ENCODE measurements at places on chromosomes 2 and 18.

- no peak for DNase-seq
Measured at GRCh38 chr2:49240608-49241007, 86.3 kb upstream of the FSHR start.

DNA sequence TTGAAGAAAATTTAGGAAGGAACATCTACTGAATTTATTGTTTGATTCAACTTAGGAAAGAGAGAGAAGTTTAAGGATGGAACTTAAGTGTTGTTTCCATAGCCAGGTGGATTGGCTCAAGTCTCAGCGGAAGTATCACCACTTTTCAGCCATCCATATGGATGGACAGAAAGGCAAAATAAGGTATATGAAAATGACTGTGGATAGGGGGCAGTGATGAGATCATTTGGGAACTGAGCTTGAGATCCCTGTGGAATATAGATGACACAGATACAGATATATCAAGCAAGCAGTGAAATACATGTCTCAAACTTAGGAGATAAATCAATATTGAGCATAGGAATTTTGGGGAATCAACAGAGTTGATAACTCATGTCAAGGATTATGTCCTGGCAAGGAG lies 1462.7 kb upstream of the NXPH2 start:
- DNase-seq, result no peak

GRCh38 chr2:137056704-137057103 lies 291.4 kb downstream of the THSD7B start:
- no peak for DNase-seq

GRCh38 chr2:215870088-215870490 lies 143.3 kb downstream of the MREG start:
- DNase-seq, result no peak

GRCh38 chr2:182132605-182133004 lies 147.0 kb downstream of the PPP1R1C start:
- peak; percentile 41 for DNase-seq

- peak; percentile 82 for DNase-seq
Measured at GRCh38 chr2:43224131-43224570, 2.3 kb downstream of the ZFP36L2 start.

GRCh38 chr2:15561574-15562344 lies 625 bp upstream of the NBAS start:
- peak; percentile 42 for DNase-seq

DNA sequence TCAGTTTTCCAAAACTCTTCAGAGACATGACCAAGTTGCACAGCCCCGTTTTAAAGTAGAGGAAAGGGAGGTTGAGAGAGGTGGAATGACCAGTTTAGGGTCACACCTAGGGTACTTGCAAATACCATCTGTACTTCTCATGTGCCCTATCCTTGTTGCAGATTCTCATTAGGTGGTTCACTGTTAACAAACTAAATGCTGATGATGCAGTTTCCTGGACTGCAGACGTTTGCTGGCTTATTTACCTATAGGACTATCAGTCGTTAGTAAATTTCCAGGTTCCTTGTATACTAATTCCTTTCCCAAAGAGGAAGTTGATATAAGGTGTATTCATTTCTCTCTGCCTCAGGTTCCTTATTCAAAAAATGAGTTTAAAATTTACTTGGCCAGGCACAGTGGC lies 1.4 kb downstream of the FARP2 start:
- no peak for DNase-seq

GRCh38 chr2:111676291-111676822 lies 207.6 kb downstream of the ANAPC1 start:
- DNase-seq, result no peak

- DNase-seq, result no peak
Measured at GRCh38 chr2:70965506-70965905, 12.9 kb upstream of the ANKRD53 start.

GRCh38 chr2:179963626-179964025 lies 43.5 kb downstream of the CWC22 start:
- DNase-seq, result no peak

DNA sequence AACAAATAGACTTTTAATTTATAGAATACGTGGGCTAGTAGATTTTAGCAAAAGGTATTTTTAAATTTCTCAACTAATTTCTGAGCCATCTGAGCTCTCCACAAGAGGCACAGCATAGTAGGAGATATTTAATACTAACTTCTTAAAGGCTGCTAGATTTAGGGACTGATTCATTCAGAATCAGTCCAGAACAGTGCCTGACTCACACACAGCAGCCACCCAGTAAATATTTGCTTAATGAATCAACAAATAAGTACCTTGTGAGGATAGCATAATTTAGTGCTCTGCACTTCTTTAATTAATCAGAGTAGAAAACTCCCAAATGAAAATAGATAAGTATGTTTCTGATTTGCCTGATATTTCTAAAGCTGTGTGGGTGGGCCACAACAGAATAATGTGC lies 35.6 kb upstream of the SYT4 start:
- no peak for DNase-seq

DNA sequence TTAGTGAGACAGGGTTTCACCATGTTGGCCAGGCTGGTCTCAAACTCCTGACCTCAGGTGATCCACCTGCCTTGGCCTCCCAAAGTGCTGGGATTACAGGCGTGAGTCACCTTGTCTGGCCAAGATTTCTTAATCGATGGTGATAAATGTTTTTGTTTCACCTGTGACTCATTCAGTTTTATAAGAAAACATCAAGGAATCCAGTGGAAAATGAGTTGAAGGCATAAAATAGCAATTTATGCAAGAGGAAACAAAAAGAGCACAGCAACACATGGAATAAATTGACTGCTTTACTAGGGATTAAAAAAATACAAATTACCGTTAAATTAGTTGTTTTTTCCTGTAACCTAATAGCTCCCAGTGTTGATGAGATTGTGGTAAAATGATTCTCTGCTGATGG lies 80.2 kb downstream of the CDK15 start:
- no peak for DNase-seq

- DNase-seq, result peak; percentile 20
Measured at GRCh38 chr2:67500541-67500940, 103.4 kb downstream of the ETAA1 start.

GRCh38 chr2:187382131-187382530 lies 65.9 kb downstream of the CALCRL start:
- no peak for DNase-seq

- no peak for DNase-seq
Measured at GRCh38 chr2:17594533-17595401, 54.3 kb downstream of the VSNL1 start.
